ENCODE measurements at places on chromosomes 4 and X.

GRCh38 chr4:64503416-64503815, 94.2 kb upstream of the TECRL start:
- no peak for DNase-seq

DNA sequence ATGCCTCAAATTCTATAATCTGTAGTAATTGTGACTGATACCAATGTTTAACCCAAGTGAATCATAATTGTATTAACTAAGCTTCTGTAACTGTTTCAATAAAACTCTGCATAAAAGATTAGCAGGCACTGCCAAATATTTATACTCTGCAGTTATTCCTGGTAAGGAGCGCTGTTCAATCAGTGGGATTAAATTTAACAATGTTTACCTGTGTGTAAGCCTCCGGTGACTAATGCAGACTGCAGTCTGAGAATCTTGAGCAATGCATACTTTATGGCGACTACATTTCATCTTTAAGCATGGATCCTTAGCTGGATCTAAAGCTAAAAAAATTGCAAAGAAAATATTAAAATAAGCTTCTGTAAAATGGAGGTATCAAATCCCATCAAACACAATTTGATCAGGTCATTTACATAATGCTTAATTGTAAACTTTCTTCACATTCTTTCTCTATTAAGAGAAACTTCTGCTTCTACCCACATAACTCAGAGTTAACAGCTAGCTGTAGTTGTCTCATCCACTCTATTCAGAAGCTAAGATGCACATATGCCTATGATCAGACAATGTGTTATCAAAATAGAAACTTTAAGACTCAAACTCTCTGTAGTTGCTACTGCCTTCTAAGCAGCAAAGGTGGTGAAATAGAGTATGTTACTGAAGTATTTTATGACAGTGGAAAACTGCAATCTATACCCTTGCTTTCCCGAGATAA, 234.0 kb downstream of the SPOCK3 start:
- DNase-seq: no peak

- no peak for DNase-seq
These were observed 34.7 kb downstream of the LONRF3 start for GRCh38 chrX:119009071-119009470.

DNA sequence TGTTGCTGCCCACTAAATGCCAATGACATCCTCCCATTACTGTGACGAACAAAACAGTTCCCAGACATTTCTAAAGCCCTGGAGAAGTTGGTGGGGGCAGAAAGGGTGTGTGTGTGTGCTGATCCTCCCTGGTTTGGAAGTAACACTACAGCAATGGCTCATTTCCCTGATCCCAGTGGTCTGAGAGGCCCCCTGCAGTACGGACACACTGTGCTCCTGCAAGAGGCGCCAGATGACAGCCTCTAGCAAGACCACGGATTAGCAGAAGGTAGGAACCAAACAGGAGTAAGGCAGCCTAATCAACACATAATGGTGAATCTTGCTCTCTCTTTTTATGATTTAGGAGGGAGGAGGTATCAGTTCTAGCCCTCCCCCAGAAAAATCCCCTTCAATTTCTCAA, 49.6 kb downstream of the CHRDL1 start:
- DNase-seq: no peak

DNA sequence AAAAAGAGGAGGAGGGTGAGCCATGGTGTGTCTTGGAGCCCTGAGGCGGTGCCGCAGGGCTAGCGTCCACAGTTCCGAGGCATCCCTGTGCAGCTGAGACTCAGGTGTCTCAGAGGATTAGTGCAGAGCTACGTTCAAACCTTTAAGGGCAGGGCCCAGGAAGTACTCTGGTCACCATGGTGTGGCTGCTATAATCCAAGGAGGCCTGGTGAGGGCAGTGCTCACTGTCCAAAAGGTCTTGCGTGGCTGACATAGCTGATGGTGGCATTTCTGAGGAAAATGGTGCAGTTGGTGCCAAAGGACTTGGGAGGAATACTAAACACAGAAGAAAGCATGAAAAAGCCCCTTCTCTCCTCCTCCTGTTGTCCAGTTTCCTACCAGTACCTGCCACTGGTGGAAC, 146.9 kb downstream of the DCHS2 start:
- DNase-seq: no peak

GRCh38 chrX:42247241-42247640, 323.9 kb upstream of the CASK start:
- DNase-seq: no peak

DNA sequence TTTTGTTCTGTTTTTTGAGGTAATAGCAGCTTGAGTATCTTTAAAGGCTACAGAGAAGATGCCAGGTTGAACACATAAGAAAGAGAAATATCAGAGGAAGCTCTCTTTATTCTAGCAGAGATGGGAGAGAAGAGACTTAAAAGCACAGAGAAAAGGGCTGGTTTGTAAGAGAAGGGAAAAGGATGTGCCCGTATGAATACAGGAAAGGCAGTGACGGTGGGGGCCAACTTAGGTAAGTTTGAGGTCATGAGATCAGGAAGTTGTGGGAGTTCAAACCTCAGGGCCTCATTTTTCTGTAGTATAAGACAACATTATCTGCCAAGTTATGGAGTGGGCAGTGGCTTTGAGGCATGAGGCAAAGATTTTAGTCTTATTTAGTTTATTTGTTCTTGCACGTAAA, 121.3 kb upstream of the S100G start:
- DNase-seq: no peak

GRCh38 chrX:118347131-118347530, 1.2 kb downstream of the WDR44 start:
- no peak for DNase-seq

DNA sequence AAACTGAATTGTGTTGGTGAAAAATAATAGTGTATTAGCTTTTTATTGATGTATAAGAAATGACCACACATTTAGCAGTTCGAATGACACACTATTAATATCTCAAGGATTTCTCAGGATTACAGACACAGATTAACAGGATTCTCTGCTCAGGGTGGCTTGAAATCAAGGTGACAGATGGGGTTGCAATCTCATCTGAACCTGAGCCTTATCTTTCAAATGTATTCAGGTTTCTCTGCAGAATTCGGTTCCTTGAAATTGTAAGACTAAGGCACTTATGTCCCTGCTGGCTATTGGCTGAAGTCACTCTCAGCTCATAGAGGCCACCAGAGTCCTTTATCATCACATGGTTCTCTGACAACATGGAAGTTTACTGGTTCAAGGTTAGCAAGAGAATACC, 1780.1 kb downstream of the ARAP2 start:
- DNase-seq: no peak

GRCh38 chrX:140022482-140022881, 57.2 kb upstream of the CXorf66 start:
- DNase-seq: no peak

GRCh38 chr4:114386637-114387233, 211.9 kb upstream of the UGT8 start:
- DNase-seq: no peak

DNA sequence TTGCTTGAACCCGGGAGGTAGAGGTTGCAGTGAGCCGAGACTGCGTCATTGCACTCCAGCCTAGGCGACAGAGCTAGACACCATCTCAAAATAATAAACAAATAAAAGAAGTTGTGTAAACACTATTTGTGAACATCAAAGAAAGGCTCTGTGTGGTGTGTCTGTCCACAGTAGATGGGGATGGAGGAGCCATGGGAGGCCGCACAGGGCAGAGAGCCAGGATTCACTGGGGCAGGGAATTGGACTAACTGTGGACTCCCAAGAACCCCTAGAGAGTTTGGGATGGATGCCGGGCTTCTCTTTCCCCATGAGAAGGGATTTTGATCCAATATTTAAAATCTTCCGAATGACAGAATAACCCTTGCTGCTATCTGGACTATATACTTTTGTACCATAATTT, 26.5 kb downstream of the TBC1D1 start:
- no peak for DNase-seq

DNA sequence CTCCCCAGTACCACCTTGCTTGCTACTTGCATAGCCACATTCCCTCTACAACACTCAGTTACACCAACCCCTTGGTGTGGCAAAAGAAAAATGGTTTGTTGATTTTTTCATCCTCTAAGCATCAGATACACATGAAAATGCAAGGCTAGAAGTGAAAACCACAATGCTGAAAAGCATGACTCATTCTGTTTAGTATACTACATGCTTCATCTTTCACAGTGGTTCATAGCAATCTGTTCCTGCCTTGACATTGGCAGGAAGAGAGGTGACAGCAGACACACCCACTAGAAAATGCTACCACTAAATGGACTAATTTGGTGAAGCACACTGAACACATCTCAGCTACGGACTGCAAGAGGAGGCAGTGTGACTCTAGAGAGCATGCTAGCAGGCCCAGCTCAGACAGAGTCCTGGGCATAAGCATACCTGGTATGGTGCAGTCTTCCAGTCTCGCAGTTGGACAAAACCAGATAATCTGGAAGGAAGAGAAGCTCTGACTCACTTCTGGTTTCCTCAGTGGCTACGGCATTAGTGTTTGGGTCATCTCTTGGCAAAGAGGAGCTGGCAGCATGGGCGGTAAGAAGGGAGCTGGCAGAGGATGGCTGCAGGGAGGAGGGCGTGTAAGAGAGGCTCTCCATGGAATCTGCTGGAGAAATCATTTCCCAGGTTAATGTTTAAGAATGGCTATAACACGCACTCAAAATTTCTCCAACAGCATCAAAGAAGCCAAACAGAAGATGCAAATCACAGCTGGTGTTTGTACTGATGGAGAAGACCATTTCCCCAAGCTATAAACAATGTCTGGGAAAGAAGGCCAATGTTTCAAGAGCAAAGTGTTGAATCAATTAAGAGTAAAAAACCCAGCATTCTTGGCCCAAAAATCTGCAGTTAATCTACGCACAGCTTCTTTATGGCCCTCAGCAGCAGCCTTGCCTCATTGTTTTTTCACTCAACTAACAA, 37.8 kb downstream of the GAB3 start:
- no peak for DNase-seq

- no peak for DNase-seq
These were observed 120.3 kb downstream of the EFHC2 start for GRCh38 chrX:44223150-44223549.

GRCh38 chr4:177446586-177446985, 4.3 kb upstream of the AGA start:
- DNase-seq: no peak

DNA sequence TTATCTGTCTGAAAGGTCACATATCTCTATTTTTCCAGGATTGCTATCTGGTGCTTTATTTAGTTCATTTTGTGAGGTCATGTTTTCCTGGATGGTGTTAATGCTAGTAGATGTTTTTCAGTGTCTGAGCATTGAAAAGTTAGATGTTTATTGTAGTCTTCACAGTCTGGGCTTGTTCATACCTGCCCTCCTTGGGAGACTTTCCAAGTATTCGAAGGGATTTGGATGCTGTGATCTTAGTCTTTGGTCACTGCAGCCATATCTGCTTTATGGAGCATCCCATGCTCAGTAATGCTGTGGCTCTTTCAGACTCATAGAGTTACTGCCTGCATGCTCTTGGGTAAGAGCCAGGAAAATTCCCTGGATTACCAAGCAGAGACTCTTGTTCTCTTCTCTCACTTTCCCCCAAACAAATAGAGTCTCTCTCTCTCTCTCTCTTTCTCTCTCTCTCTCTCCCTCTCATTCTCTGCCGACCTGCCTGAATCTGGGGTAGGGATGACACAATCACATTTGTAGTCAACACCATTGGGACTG, 130.0 kb downstream of the AR start:
- DNase-seq: no peak

GRCh38 chr4:115763051-115763450, 649.6 kb upstream of the NDST4 start:
- DNase-seq: no peak

DNA sequence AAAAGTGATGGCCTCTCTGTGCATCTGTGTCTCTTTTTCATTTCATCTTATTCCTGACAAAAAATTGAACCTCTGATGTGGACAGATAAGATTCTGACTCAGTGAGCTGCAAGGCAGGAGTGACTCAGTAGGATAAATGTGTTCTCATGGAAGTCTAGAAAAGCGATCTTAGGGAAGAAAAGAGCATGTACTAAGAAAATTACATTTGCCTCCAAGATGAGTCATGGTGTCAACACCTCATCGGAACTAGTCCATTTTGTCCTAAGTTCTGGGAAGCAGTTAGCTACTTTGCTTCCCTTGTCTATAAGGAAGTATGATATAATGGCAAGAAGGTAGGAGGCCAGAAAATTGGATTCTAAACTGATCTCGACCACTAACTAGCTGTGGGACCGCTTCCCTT, 83.5 kb upstream of the AFF2 start:
- DNase-seq: no peak

- DNase-seq: no peak
These were observed 86.7 kb upstream of the PDHA1 start for GRCh38 chrX:19256986-19257385.

- DNase-seq: no peak
These were observed 95.0 kb downstream of the BANK1 start for GRCh38 chr4:101885574-101885973.

DNA sequence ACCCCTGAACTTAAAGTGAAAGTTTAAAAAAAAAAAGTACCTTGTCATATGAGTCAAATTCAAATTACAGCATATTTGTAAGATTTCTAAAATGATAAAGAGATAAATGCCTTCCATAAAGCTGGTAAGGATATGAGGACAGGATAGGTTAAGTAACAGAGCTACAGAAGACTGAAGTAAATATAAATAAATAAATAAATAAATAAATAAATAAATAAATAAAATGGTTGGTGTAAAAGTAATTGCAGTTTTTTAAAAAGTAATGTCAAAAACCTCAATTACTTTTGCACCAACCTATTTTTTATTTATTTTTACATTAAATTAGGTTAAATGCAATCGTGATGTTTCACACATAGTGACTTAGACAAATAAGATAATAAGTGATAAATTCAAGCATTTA, 62.2 kb downstream of the UGT2A2 start:
- DNase-seq: no peak

DNA sequence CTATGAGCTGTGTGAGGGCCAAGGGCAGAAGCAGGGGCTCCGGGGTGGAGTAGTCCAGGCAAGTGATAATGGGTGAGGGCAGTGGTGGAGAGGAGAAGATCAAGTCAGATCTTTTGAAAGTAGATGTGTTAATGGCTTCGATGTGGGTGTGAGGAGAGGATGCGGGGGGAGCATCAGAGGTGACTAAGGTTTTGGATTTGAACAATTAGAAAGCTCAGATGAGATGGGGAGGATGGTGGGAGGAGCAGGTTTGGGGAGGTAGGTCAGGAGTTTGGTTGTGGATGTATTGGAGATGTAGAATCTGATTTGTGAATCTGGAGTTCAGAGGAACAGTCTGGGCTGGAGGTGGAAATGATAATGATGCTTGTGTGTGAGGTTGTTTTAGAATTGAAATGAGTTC, 4.6 kb downstream of the FTSJ1 start:
- no peak for DNase-seq

DNA sequence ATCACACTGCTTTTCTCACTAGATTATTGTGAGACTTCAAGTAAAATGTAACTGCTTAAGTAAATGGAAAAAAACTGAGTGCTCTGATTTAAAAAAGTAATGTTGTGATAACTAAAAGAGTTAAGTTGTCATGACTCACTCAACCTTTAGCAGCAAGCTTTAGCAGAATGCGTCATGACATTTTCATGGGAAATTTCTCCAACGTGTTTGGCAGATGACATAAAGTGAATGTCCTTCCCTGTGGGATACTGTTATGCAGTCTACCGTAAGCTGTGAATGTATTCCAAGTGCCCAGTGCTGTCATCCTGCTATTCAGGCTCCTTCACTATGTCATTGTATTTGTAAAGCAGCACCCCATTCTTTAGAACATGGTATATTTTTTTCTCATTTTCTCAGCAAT, 136.2 kb downstream of the CPXCR1 start:
- no peak for DNase-seq

Measured in vagina (tissue), 2 donors.